ENCODE measurements at places on chromosomes 11 and 22.

DNA sequence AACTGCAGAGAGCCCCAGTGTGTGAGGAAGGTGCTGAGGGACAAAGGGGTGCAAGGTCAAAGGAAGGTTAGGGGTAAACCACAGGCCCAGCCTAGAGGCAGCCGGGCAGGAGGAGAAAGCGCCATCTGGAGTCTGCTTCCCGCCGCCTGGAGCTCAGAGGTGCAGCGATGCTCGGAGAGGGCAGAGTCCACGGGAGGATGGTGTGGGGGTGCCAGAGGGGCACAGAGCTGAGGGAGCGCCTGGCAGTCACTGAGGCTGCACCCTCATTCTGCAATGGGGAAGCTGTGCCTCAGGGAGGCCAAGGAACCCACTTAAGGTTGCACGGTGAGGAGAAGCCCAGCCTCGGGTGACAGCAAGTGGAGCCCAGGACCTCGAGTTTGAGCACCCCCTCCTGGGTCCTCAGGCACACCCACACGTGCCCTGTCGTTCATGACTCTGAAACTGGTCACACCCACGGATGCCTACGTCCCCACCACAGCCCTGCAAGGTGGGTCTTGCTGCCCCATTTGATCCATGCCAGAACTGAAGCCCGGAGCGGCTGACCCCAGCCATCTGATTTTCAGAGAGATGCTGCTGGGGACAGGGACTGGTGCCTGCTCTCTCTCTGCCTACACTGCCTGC lies 1.6 kb downstream of the IL2RB start:
- no peak for DNase-seq

- peak; percentile 56 for DNase-seq
These were observed at the start of gene PRRG4 for GRCh38 chr11:32829680-32830412. PRRG4 (plus strand) TSS chr11:32829927; CDS start chr11:32830530, 603 bp downstream.

GRCh38 chr11:79482800-79483199 lies 42.0 kb upstream of the TENM4 start:
- DNase-seq = no peak

- DNase-seq = no peak
These were observed 15.4 kb downstream of the TNKS1BP1 start for GRCh38 chr11:57309106-57310059.

GRCh38 chr22:29704528-29705285 lies 15.1 kb upstream of the CABP7 start:
- peak; percentile 28 for DNase-seq

GRCh38 chr11:108498046-108498815 lies at the start of gene POGLUT3:
POGLUT3 (minus strand) TSS chr11:108498384; CDS start chr11:108498366, 18 bp downstream.
- peak; percentile 76 for DNase-seq

DNA sequence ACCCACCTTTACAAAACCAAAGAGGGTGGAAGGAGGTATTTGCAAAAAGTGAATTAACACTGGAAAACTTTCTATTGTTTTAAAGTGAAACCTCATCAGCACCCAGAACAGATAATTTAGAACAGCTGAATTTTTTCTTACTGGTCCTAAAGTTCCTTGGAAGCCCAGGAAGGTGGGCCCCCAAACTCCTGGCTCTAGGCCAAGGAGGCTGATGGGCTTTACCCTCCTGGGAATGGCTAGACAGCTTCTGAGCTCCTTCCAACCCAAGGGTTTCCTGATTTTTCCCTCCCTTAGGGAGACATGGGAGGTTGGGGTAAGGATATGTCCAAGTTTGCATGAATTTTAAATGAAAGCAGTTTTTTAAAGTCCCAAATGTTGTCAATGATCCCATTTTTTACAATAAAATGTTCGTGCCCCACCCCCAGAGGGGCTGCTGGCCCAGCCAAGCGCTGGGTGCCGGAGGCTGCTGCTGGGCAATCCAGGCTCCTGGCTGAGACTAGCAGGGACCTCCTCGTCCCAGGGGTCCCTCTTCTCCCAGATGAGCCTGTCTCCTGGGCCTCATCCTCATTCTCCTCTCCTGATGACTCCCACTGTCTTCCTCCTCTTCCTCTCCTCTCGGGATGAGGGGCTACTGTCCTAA lies 28.4 kb downstream of the RELT start:
- DNase-seq = no peak

GRCh38 chr11:2746401-2747247 lies 46.8 kb upstream of the KCNQ1OT1 start:
- no peak for DNase-seq

GRCh38 chr11:9120664-9121468 lies 29.5 kb upstream of the SCUBE2 start:
- DNase-seq = no peak

- DNase-seq = no peak
These were observed 234.5 kb upstream of the B3GAT1 start for GRCh38 chr11:134646561-134646960.

DNA sequence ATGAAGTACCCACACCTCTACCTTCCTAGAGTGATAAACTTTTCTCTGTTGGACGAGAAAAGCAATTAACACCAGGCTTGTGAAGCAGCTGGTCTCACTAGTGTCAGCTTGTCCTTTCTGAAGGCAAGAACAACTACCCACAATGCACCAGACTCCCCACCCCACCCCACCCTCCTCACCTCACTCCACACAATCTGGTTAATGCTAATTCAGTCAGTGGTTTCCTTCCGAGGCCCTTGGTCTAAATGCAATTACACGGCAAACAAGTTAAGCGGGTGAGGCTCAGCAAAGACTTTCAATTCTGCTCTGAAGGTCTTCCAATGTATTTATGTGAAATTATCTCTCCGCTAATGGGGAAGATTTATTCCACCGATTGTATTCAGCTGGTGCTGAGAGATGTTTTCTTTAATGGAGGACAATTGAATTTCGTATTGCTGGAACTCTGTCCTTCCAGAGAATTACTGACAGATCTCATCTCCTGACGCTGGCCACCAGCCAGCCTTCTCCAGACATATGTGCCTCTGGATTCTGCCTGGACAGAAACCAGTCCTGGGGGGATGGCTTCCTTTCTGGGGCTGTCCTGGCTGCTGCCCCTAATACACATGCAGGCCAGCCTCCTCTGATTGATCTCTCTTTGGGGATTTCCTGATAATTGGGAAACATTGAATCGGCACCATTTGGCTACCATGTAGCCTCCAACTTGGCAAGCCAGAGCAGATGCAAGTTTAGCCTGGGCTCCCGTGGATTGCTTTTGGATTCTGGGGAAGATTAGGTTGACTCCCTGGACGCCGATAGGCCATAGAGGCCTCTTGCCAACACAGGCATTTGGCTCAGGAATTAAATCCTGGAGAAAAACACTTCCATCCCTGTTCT lies 165.8 kb upstream of the NARS2 start:
- no peak for DNase-seq

DNA sequence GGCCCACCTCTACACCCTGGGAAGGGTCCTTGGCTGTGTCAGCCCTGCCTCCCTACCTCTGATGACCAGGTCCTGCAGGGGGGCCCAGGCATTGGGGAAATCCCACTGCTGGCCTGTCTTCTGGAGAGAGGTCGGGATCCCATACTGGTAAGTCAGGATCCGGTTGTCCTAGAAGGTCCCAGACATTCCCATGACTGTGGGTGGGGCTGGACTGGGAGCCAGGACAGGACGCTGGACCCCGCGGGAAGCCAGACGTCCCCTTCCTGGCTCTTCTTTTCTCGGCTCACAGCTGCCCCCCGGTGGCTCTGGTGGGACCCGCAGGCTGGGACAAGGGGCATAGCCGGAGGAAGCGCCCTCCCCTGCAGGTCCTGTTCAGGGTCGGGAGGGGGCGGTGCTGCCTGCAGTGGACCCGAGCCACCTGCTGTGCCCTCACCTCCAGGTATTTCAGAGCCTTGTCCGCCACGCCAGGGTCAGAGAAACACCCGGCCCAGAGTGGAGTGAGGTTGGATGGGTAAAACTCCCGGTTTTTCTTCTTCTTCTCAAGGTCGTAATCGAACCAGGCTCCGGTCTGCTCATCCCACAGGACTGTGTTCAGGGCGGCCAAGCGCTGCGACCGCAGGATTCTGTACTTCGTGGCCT lies 20.0 kb downstream of the TREH start:
- peak; percentile 84 for DNase-seq

DNA sequence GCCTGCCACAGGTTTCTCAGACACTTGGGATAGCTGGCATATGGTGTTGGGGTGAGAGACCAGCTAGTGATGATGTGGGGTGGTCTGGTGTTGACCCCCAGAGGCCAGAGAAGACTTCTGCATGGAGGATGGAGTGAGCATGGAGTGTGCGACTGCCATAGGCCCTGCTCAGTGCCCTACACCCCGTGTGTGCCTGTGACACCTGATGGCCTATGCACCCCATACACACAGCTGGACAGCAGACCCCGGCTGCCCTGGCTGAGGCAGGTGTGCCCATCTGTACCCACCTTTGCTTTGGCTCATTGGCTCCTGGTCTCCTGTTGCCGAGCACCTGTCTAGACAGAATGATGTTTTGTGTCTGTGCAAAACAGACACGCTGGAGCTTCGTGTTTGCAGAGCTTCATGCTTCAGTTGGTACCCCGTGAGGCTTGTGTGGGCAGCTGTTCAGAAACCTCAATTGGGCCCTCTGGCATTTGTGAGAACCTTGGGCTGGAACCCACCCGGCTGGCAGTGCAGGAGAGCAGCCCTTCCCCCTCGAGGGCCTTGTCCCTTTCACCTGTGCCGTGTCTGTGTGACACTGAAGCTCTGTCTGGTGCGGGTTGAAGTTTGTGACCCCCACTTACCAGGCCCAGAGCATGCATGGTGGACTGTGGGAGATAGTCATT lies 27.6 kb downstream of the BCR start:
- DNase-seq = no peak

GRCh38 chr11:27470826-27471588 lies 1.6 kb downstream of the LGR4 start:
- no peak for DNase-seq

DNA sequence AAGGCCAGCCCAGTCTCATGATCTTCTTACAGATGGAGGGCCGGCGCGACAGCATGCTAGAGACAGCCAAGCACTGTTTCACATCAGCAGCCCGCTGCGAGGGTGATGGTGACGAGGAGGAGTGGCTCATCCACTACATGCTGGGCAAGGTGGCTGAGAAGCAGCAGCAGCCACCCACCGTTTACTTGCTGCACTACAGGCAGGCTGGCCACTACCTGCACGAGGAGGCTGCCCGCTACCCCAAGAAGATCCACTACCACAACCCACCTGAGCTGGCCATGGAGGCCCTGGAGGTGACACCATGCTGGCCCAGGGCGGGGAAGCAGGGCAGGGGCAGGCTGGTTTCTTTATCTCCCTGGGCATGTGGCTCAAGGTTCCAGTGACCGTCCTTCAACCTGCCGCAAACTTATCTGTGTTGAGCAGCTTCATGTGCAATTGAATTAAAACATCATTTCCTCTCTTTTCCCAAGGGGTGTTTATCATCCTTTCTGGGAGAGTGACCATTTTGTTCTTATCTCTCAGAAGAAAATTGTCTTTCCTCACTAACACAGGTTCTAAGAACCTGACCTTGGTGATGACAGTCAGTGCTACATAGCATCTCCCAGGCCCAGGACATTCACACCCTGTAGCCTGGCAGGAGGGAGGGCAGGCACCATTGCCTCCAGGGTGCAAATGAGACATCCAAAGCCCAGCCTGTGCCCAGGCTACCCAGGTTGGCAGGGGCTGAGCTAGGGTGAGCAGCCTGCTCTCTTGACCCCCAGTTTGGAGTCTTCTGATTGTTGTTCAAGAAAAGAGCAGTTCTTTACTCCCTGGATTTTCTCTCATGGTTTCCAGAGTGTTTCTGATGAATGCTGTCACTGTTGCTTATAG lies 80.7 kb downstream of the CABIN1 start:
- DNase-seq = no peak

DNA sequence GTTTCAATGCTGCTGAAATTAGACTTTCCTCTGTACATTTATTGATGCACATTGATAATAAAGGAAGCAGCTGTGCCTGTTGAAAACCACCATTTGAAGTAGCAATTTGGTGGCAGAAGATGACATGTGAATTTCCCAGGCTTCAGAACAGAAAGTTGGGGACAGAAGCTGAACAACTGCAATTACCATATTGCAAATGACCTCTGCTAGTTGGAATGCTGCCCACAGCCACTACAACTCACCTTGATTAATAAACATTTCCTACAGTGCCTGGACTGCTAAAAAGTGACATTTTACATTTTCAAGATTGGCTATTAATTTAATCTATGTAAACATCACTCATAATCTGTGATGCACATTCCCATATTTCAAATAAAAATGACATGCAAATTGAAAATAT lies 208.6 kb downstream of the LUZP2 start:
- no peak for DNase-seq

DNA sequence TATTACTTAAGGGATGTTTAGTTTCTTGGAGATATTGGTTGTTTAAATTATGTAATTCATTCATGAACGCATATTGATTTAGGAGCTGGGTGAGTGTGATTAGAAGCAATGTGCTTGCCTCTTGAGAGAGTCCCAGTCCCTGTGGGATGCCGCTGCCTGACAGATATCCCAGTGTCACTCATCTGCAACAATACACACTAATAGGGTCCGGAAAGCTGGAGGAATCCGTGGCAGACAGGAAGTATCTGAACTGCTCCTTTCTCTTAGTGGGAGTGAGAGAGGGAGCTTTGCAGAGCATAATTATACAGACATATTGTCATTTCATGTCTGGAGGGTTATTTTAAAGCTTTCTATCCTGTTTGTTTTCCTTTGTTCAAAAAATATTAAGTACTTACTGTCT lies 17.4 kb downstream of the AMOTL1 start:
- no peak for DNase-seq

GRCh38 chr11:122789907-122790306 lies 48.4 kb upstream of the CRTAM start:
- DNase-seq = no peak

DNA sequence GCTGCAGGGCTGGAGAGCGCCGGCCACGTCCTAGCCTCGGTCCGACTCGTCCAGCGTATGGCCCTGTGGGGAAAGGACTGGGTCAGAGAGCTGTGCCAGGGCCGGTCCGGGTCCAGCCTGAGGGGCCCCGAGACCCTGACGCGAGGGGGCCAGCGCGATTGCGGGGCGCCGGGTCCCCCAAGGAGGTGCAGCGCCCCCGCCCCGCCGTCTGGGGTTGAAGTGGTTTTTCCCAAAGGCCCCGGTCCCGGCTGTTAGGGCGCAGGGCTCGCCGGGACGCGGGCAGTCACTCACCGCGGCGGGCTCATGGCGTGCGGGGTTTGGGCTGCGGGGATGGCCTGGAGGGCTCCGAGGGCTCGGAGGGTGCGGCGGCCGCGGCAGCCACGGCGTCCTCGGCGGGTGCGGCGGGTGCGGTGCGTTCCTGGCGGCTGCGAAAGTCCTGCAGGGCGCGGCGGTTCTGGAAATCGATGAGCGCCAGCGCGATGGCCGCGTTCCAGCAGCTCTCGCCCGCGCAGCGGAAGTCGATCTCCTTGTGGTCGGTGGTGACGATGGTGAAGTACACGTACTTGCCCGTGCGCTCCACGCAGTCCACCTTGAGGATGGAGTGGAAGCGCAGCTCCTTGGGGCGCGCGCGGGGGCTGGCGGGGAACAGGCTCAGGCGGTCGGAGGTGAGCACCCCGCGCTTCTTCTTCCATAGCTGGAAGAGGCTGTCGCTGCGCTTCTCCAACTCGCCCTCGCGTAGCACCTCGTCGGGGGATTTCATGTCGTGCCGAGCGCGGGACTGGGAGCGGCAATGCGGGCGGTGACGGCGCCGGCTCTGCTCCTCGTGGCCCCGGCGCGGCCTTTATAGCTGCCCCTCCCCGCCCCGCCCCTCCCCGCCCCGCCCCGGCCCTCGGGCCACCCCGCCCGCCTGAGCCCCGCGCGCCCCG lies at the start of gene PHLDA2:
TSS of gene PHLDA2 (minus strand) at position 816 of the 926 bp plus-strand sequence. CDS start at position 760, 56 bp downstream.
- peak; percentile 79 for DNase-seq
